H7 (cell line): ENCODE measurements at places on chromosomes 12 and 14.

DNA sequence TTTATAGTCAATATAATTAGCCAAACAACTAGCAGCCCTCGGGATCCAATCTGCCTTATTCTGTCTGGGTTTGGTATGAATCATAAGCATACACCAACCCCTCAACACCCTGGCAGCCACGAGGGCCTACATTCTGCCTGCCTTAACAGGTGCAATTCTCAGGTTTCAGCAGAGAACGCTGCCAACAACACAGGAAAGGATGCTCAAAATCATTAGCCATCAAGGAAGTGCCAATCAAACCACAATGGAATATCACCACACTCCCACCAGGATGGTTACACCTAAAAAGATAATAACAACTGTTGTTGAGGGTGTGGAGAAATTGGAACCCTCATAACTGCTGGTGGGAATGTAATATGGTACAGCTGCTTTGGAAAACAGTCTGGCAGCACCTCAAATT is 122.8 kb downstream of the TTC7B start:
- DNase-seq = no peak

- no peak for DNase-seq
Measured at GRCh38 chr12:12171991-12172511, 94.8 kb downstream of the LRP6 start.

- DNase-seq = no peak
Measured at GRCh38 chr12:121925358-121925695, 6.9 kb downstream of the CFAP251 start.

- peak; percentile 72 for DNase-seq
Measured at GRCh38 chr12:49809381-49809905, 18.8 kb downstream of the NCKAP5L start.

GRCh38 chr14:22837114-22837749 is 847 bp downstream of the MMP14 start:
- peak; percentile 83 for DNase-seq

DNA sequence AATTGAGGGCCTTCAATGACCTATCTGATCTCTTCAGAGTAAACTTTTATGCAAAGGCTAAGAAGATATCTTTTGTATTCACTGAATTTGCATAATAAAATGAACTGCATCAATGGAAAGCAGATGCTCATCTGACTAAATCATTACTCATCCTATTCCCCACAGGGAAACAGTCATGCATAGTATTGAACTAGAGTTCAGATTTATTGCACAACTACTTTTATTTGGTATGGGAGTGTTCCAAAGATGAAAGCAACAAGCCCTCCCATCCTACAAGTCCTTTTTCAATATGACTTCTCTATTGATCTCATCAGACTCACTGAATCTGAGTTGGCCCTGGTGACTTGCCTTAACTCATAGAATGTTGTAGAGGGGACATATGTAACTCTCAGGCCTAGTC is 159.8 kb downstream of the KITLG start:
- DNase-seq = no peak

DNA sequence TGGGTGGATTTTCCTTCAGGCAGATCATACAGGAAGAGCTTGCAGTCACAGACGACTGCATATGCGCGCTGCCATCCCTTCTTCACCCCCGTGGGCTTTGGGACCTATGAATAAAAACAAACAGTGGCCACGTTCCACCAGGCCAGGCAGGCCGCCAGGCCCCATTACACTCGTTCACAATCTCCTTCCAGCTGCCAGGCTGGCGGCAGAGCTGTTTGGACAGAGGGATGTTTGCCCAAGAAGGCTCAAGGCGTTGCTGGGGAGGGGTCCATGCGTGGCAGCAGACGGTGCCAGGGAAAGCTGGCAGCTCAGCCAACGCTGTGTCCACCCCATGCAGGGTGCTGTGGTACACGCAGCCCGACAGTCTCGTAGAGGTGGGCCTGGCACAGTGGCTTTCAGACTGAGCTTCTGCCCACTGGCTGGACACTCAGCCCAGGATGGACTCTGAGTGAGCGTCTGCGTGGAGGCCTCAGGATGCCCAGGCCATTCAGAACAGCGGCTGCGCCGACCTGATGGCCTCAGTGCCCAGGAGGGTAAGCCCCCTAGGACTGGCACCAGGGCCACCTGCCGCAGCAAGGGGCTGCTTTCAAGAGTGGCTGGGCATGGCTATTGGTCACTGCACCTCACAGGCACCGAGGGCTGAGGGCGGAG is 27.5 kb downstream of the AMN start:
- DNase-seq = no peak

GRCh38 chr14:102095231-102095870 is 8.5 kb upstream of the HSP90AA1 start:
- DNase-seq = no peak

DNA sequence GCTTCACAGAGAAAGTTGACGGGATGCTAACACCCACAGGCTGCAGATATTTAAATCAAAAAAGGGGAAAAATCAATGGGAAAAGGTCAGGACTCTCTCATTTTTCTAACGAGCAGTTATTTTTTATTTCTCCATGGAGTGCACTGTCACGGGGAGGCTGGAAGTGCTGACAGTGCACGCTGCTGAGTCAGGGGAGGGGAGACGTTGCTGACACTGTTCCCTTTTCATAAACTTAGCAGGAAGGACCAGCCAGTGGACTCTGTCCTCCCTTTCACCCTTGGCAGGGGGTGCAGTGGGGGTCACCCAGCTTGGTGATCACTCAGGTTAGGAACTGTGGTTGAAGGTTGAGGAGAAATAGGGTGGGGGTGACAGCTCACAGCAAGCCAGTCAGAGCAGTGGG is 65.6 kb upstream of the FUT8 start:
- no peak for DNase-seq

GRCh38 chr14:89922031-89922907 is 32.3 kb downstream of the EFCAB11 start:
- DNase-seq = no peak

DNA sequence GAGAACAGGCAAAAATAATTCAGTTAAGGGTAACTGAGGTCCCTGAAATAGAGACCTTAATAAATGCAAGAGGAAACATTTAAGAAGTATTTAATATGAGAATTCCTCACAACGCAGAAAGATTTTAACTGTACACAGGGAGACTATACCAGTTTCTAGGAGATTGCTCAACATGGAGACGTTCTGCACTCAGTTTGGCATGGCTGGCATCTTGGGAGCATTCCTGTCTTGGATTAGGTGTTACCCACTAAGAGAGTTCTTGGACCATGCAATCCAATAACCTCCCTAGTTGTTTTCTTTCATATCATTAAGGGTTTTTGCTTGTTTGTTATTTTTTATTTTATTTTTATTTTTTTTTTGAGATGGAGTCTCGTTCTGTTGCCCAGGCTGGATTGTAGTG is 302.4 kb downstream of the NELL2 start:
- DNase-seq = no peak

- no peak for DNase-seq
Measured at GRCh38 chr12:120539303-120539702, 5.1 kb downstream of the RNF10 start.

- DNase-seq = no peak
Measured at GRCh38 chr12:107983756-107984472, 145.2 kb upstream of the WSCD2 start.

DNA sequence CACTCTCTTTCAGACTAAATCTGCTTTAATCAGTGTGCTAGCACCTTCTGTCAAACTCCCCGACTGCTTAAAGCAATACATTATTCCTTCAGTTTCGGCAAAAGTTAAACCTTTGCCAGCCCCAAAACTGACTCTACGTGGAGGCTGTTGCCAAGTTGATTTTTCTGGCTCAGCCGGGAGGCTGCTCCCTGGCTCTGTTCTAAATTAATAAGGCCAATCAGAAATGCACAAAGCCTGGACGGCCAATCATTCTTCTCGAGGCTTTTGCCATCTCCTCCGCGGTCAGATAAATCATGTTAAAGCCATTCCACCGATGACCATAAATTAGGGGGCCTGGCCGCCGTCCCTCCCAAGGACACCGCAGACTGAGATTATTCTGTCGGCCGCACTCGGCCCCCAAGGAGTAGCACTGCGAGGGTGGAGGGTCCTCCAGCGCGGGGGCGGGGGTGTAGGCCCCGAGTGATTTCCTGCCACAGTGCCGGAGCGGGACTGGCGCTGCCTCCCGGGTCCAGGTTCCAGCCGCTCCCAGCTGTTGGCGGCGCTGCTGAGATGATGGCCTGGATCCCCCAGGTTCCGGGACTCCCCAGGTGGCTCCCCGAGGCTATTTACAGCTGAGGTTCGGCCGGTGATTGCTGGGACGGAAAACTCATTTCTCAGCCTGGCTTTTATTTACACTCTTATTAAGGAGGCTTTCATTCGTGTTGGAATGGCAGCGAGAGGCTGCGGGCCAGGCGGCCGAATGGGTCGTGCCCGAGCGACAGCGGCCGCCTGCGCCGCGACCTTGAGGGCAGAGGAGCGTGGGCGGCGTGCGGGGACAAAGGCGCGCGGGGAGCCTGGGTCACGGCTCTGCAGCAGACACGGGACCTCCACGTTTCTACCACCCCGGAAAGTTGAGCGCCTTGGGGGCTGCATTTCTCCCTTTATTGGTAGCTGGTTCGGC is 165.1 kb downstream of the MON2 start:
- DNase-seq = peak; percentile 90

DNA sequence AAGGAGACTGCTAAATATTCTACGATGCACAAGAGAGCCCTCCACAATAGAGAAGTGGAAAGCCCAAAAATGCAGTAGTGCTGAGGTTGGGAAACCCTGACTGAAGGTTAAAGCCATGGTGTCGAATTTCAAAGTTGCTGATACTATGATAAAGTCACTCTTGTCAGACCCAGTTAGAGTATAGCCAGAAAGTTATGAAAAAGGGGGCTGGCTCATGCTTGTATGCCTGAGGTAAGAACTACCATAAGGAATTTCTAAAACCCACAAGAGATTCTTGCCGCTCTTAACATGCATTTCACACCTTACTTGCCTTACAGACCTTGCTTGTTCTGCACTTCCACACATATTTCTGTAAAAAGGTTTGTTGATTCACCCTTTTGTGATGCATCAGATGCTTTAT is 184.6 kb downstream of the SLC6A15 start:
- no peak for DNase-seq

- DNase-seq = no peak
Measured at GRCh38 chr12:115155665-115156645, 472.0 kb upstream of the TBX3 start.

DNA sequence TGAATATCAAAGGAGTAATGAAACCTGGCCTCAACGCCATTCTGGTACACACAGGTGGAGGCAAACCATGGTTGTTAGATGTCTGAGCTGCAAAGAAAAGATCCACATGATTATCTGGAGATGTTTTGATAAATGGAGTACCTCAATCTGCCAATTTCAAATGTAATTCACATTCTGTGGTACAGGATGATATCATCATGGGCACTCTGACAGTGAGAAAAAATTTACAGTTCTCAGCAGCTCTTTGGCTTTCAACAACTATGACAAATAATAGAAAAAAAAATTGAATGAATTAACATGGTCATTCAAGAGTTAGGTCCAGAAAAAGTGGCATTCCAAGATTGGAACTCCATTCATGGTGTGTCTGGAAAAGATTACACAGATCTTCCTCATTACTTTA is 17.3 kb downstream of the TMED8 start:
- no peak for DNase-seq

DNA sequence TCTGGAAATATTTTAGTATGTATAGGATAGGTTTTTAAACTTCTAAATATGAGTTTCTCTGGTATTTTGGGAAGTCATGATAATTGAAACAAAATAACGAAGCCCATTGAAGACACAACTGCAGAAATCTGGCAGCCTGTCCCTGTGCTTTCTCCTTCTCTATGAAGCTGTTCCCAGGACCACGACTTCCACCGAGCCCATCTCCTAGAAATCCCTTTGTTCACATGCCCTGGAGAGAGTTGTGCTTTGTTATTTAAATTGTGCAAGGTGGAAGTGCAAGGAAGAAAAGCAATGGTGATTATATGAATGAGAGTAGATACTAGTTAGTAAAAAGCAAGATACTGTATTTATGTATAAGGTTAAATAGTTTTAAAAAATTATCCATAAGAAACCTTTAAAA is 32.2 kb downstream of the STK38L start:
- peak; percentile 27 for DNase-seq

DNA sequence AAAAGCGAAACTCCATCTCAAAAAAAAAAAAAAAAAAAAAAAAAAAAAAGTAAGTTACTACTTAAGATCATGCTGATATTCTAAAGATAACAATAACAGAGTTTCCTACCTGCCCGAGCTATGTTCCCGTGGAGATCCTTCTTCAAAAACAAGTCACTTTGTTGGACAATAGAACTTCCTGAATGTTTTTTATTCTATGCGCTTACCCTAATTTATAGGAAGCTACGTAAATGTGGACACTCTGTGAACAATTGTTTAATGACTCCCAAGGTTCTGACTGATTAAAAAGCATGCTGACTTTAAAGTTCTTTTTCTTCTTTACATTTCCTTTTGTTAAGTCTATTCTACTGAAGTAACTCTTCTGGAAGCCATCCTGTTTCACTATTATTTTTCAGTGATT is 52.5 kb downstream of the FGD4 start:
- DNase-seq = no peak

GRCh38 chr12:103028881-103029639 is 71.6 kb downstream of the ASCL1 start:
- DNase-seq = no peak

DNA sequence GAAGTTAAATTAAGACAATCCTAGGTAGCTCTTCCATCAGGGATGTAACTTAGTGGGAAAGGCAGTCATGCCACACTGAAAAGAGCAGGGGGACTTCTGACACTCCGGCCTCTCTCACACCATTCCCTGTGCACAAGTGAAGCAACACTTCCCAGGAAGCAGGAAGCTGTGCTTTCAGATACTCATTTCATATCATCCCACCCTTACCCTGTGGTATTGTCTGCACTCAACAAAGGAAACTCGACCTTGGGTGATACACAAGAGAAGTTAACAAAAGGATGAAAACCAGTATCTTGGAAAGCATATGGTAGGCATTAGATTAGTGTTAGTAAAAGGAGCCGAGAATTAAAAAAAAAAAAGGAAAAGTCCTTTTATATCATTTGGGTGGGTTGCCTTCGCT is 61.3 kb upstream of the MDM1 start:
- DNase-seq = no peak

DNA sequence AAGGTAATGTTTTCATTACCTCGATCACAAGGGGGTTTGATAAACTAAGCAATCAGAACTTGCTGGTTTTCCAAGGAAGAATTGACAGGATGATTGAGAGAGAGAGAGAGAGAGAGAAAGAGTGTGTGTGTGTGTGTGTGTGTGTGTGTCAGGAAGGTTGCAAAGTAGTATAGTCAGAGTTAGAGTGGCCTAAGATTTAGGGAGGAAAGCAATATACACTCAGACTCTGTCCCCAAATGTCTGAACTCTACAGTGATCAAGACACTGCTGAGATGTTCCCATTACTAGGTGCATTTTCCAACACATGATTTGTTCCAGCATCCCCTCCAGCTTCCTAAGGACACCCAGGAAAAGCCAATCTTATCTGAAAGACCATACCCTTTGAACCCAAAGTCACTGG is 1074.1 kb downstream of the BCL11B start:
- no peak for DNase-seq

- DNase-seq = no peak
Measured at GRCh38 chr14:61396279-61396678, 74.9 kb downstream of the PRKCH start.

GRCh38 chr12:118219772-118220171 is 83.8 kb downstream of the PEBP1 start:
- DNase-seq = no peak

DNA sequence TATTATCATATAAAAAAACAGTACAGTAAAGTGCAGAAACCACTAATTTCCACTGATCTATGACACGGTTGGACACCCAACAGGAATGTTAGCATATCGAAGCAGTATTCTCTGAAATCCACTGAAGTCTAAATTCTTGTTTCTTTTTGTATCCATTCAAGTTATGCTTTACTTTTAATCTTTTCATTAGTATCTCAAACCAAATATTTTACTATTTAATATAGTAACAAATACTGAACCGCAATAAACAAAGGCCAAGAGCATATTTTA is 41.1 kb downstream of the ATXN2 start:
- no peak for DNase-seq
